Sigmoid colon (tissue), 7 donors: ENCODE measurements at places on chromosomes 5 and 9. TPM values are rescaled to one million over a fixed set of nuclear protein-coding genes. Genes with fewer than 3 reads are reported as not detected.

Gene ARL14EPL
- total RNA-seq, result not detected

Gene IL17B
- total RNA-seq, result 4.8 TPM

Gene SLC1A1
- 3.3 TPM for total RNA-seq

Gene CCDC192
- not detected for total RNA-seq

Gene TTC33
- total RNA-seq, result 18.0 TPM

DNA sequence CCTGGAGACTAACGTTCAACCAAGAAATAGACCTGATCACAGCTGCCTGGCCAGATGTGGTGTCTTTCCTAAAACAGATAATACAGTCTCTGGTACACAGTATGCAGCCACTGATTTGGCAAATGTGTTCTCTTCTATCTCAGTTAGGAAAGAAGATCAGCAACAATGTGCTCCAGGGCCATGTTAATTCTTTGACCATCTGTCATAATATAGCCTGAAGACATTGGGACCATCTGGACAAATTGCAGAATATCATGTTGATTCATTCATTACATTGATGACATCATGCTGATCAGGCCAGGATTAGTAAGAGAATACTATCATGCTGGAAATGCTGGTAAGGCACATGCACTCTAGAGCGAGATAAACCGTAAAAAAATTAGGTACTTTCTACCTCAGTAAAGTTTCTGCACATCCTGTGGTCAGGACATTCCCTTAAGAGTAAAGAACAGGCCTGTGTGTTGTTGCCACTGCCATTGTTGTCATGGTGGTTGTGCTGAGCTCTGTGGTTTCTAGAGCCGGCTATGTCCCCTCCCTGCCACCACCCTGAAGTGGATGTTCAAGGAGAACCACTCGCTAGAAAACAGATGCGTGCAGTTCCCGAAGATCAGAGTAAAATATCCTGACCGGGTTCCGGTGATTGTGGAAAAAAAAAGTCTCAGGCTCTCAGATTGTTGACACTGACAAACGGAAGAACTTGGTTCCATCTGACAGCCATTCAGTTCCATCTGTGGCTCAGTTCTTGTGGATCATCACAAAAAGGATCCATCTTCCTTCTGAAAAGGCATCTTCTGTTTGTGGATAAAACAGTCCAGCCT is 6.4 kb upstream of the JMY start:
- no peak for DNase-seq

- no peak for DNase-seq
Measured at GRCh38 chr5:131206061-131206460, 35.3 kb downstream of the LYRM7 start.

DNA sequence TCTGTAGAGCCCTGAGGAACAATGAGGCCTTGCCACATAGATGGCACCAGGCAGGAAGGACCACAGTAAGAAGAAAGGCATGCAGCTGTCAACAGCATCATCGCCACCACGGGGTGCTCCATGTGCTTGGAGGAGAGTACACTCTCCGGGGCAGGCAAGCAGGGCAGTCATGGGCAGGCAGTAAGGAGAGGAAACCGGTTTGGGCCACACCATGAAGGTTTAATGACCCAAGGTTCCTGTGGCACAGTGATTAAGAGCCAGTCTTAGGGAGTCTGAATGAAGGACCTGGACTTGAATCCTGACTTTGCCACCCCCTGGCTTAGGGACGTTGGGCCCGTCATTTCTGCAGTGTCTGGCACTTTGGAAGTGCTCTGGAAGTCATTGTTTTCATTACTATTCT is 80.6 kb upstream of the ZBTB43 start:
- DNase-seq, result no peak

DNA sequence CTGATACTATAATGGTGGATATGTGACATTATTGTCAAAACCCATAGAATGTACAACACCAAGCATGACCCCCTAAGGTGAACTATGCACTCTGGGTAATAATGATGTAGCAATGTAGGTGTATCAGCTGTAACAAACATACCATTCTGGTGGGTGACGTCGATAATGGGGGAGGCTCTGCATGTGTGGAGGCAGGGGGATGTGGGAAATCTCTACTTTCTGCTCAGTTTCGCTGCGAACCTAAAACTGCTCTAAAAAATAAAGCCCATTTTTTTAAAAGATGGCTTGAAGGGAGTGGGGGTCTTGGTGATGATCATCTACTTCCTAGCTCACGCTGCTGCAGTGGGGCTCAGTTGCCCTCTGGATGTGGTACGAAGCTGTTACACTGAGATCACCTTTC is 51.1 kb downstream of the RASGEF1C start:
- peak; percentile 28 for DNase-seq

GRCh38 chr5:116709082-116709481 is 134.5 kb upstream of the SEMA6A start:
- DNase-seq, result no peak

DNA sequence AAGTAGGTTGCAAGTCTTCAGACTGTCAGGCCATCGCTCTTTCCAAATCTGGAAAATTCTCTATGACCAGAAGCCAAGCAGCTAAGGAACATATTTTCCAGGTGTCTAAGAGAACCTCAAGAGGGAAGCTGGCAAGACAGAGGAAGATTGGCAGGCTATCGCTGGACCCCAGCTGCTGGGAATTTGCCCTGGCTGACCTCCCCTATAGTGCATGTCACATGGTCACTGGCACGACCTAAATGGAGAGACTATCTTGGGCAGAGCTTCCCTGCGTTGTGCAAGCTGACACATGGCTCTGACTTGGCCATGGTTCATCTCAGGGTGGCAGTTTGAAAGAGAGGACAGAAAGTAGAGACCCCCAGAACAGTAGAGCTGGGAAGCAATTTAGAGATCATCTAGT is 104.9 kb upstream of the ZNF618 start:
- DNase-seq, result no peak

DNA sequence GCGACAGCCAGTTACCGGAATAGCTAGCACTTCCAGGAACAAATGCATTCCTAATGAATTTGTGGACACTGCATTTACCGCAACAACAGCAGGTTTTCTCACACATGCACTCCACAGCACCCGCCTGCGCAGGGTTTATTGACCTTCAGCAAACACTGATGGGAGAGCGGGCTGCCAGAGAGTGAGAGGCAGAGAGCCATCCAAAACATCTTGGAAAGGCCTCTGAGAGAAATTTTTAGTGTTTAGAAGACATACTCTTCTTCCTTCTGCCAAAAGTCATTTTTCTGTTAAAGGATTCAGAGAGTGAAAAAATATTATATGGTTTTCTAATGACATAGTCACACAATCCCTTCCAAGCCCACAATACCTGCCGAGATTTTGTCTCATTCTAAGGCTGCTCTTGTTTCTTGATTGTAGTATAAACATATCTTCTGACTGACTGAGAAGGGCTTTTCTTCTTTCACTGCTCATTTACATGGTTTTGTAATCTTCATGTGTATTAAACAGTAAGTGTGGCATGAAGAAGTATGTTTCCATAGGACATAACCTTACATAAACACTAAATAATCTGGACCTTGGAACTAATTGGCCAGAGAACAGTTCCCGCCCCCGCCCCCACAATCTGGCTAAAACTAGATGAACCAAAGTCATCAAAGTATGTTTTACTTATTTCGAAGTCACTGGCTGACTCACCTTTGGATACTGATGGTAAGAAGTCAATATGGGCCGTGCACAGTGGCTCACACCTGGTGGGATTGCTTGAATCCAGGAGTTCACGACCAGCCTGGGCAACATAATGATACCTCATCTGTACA is 432.5 kb upstream of the MEF2C start:
- no peak for DNase-seq

- DNase-seq, result peak; percentile 61
Measured at GRCh38 chr9:121292801-121293241, 24.9 kb downstream of the GSN start.

- DNase-seq, result no peak
Measured at GRCh38 chr5:137365126-137365865, 133.8 kb downstream of the SPOCK1 start.

- no peak for DNase-seq
Measured at GRCh38 chr9:37455884-37456647, 9.2 kb downstream of the ZBTB5 start.

DNA sequence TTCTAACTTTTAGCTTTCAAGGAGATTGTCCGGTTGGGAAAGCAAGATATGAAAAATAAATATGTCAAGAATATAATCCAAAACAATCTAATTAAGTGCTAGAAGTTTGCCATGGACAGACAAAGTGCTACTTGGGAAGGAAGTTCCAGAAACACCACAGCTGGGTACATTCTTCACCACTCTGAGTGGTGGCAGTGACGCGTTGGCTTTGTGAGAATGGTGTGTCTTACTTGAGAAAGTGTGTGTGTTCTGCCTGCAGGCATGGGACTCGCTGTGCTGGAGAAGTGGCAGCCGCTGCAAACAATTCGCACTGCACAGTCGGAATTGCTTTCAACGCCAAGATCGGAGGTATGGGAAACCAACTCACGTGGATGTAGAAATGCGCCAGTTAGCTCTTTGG is 177.2 kb downstream of the PCSK5 start:
- no peak for DNase-seq

GRCh38 chr5:85651731-85652130 is 966.0 kb upstream of the COX7C start:
- no peak for DNase-seq

DNA sequence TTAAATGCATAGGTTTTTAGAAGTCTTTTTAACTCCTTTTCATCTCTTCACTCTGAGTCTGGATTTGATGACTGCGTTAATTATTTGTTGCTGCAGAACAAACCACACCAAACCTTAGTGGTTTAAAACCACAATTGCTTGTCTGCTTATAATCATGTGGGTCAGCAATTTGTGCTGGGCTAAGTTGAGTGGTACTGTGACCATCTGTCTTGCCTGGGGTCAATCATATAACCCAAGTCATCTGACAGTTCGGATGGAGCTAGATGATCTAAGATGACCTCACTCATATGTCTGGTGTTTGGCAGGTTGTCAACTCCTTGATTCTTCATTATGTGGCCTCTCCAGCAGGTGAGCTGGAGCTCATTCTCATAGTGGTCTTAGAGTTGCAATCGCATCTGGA is 219.1 kb upstream of the ELAVL2 start:
- DNase-seq, result no peak

GRCh38 chr9:6224393-6225154 is 9.0 kb downstream of the IL33 start:
- no peak for DNase-seq

- DNase-seq, result no peak
Measured at GRCh38 chr9:3250741-3251140, 275.1 kb downstream of the RFX3 start.
